ENCODE measurements at places on chromosomes 2 and 18.

- no peak for DNase-seq
Measured at GRCh38 chr2:127347734-127348392, 39.9 kb downstream of the MAP3K2 start.

DNA sequence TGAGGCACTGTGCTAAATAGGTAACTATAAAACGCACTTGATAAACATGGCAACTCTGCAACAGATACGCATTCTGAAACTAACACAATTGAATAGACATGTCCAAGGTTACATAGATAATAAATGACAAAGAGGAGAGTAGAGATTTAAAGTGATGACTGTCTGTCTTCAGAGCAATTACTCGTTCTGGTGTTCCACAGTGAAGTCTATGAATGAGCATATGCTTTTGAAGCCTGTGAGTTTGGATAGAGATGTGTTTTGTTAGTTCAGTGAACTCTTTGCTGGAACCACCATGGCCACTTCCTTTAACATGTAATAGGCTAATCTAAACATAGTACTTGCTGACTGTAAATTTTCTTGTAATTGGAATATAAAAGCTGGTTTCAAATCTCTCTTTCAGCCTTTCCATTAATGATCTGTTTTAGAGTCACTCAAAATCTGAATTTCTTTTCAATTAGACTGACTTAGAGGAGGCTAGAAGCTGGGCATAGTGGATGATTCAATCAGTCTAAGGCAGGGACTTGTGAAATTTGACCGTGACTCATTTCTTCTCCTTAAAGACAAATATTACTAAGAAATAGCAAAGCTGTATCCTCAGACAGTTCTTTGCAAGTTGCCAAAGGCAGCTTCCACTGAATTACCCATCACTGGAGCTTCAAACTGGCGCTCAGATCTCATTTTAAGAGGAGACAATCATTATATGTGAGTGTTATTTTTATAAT, 1130.1 kb upstream of the CELF4 start:
- DNase-seq, result no peak

- no peak for DNase-seq
Measured at GRCh38 chr18:32455361-32455760, 15.3 kb downstream of the GAREM1 start.

GRCh38 chr2:74006459-74006858, 21.7 kb downstream of the TET3 start:
- no peak for DNase-seq

DNA sequence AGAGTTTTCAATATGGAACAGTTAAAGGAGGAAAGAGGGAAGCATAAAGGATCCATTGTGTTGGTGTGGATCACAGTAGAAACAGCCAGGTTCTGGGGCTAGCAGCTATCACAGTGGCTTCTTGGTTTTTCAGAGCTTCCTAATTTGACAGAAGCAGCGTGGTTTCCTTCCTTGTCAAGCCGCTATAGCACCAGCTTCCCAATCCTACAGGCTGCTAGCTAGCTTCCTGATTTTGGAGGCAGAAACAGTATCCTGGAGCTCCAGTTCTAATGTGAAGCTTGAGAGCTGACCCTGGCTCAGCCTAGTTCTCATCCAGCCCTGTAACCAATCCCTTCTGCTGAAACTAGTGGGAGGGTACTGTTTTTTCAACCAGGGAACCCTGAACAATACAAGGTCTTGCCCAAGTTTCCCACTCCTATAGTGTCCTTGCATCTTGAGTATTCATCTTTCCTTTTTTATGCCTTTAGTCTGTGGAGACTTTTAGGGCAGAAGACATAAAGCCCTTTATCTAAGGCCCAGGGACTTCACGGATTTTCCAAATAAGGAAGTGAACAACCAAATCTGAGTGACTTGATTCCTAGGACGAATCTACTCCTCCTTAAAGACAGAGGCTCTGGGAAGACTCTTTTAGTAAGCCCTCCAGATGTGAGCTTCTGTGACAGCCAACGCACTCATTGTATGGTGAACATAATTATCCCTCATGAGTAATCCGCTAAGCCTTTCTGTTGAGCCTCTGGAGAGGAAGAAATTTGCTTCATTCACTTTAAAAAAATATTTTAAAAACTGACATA, 33.8 kb downstream of the CCDC93 start:
- DNase-seq, result no peak

GRCh38 chr2:126496493-126496892, 159.5 kb upstream of the GYPC start:
- DNase-seq, result no peak

- no peak for DNase-seq
Measured at GRCh38 chr2:174048243-174048642, 83.1 kb upstream of the SP3 start.

- no peak for DNase-seq
Measured at GRCh38 chr2:40741532-40741931, 289.6 kb upstream of the SLC8A1 start.

- DNase-seq, result no peak
Measured at GRCh38 chr2:175732531-175732930, 269.5 kb downstream of the LNPK start.

DNA sequence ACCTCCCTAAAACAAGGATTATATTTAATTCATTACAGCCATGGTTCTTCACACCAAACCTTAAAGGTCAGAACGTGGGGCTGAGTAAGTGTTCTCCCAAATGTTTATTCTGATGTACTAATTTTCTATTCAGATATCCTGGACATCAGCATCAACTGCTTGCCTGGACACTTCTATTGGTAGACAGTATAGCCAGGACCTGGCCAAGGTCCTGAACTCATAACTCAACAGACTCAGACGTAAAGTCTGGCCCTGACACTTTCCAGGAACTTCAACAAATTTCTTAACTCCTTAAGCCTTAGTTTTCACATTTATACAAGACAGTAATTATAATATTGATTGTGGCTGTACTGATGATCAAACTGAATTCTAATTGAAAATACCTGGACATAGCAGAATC, 89.1 kb downstream of the AKAIN1 start:
- no peak for DNase-seq

DNA sequence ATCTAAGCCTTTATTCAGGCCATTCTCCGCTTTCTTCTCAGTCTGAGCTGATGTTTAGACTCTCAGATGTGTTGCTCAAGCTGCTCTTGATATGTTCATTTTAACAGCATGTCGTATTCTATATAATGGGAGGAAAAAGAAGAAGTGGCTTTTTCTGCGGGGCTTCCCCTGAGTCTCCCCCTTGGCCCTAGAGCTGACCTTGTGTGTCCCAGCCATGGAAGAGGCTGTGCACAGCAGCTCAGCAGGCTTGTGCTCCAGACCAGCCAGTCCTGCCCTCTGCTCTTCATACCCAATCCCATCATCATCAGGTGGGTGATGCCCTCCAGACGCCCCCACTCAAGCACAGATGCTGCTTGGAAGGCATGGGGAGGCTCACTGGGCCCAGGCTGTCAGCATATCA, 155.1 kb upstream of the CELF4 start:
- DNase-seq, result no peak

DNA sequence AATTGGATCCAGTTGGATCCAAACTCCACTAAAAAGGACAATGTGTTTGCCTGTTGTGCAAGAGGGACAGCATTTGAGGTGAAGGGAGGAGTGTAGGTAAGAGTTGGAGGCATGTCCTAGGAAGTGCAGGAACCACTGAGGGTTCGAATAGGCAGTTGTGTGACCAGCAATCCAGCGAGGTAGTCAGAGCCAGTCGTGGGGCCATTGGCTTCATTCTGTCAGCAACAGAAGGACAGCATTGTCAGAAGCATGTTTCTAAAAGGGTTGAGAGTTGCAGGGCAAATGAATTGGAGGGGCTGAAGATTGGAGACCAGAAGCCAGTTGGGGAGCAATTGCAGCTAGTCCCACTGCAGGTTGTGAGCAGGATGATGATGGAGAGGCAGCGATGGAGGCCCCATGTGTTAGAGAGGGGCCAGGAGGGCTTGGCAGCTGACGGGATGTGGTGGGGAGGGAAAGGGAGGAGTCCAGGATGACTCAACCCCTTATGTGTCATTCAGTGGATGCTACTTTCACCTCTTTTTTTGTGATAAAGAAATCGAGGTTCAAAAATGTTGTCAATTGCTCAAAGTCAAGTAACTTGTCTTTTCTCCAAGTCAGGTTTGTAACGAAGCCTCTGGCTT, 96.7 kb upstream of the SIX3 start:
- DNase-seq, result no peak

- DNase-seq, result no peak
Measured at GRCh38 chr2:180597179-180597578, 383.2 kb upstream of the UBE2E3 start.

- no peak for DNase-seq
Measured at GRCh38 chr2:48345176-48345575, 184.8 kb upstream of the STON1 start.

DNA sequence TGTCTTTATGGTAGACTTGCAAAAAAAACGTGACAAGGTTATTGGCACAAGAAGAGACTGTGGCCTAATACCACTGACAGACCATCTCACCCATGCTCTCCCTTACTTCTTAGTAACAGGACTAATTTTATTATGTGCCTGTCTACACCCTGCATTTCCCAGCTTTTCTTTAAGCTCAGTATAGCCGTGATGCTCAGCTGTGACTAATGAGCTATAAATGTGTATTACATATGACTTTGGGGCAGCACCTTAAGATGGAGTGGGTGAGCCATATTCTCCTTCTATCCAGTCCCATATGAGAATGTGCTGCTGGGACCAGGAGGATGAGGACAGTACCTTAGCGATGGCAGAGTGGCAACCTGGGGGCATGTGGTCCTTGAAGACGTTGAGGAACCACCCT, 293.5 kb downstream of the RNF144A start:
- DNase-seq, result no peak

DNA sequence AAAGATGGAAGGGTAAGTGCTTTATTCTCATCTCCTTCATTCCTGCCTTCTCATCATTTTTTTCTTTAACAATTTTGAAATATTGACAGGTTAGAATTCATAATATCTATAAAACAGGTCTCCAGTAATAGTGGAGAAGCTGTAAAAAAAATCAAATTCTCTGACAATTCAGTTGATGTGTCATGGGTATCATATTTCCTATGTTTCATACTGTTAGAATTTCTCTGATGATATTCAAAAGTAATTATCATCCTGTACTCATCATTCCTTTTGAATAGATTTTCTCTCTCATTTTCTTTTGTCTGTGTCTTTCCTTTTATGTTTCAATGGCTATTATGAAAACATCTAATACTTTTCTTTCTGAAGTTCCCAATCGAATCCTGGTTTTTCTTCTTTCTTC, 97.7 kb downstream of the CPS1 start:
- DNase-seq, result no peak

DNA sequence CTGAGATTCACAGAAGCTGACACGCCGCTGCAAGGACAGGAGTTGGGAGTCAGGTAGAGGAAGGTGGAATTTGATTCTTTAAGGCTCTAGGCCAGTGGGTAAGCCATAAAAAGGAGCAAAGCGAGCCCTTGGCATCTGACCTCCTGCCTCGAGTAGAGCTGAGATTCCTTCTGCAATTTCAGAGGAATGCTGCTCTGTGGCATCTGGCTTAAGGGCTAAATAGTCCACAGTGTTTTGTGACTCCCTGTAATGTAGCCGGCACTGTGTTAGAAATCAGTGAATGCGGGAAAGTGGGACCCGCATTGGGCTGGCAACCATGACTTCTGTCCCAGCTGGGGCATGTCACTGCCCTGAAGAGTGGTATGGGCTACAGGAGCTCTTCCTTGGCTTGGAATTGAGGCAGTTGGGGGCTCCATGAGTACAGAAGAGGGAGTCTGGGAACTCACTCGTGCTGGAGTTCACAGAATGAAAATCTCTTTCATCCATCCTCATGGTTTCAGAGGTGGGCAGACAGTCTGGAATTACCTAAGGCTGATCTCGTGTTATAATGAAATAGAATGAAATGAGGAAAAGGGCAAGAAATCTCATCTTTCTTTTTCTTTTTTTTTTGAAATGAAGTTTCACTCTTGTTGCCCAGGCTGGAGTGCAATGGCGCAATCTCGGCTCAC, 12.7 kb upstream of the MYCN start:
- no peak for DNase-seq

GRCh38 chr2:120802867-120803484, 67.3 kb downstream of the GLI2 start:
- DNase-seq, result no peak

DNA sequence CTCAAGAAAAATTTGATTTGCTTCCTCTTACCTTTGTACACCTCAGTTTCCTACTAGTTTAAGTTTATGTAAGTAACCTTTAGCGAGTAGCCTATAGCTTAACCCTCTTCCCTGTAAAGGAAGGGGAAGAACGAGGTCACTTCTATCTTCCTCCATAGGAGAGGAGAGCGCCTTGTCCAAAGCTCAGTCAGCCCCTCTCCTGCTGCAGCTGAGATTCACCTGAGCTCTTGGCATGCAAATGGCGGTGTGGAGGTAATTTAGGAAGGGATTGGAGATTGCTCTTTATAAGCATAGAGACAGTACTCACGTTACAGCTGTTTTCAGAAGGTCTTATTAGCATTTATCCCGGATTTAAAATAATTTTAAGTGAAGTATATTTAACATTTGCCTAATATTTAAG, 27.8 kb upstream of the SERPINB12 start:
- DNase-seq, result no peak

DNA sequence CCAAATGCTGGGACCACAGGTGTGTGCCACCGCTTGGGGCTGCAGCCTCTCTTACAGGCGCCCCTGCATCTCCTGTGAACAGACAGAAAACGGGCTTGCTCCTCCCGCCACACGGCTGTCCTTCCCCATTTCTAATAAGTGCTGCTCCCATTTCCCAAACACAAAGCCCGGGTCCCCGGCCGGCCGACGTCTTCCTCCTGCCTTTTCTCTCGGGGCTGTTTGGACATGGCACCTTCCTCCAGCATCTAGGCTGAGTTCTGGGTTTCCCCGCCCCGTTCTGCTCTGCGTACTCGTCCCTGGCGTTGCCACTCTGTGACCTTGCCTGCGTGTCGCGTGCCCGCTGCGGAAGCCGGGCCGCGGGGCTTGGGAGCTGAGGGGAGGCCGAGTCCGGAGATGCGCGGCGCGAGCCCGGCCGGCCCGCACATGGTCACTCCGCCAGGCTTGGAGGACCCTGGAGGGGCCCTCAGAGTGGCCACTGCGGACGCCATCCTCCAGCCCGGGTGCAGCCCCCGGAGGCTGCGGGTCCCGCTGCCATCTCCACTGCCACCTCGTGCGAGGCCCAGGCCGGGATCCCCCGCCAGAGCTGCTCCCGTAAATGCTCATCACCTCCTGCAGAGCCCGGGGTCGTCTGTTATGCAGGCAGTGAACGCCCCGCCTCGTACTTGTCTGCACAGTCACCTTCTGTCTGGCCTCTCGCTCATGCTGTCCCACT, 26.3 kb downstream of the PRELID3A start:
- no peak for DNase-seq

GRCh38 chr18:47150029-47150823, at the start of gene HDHD2:
TSS of gene HDHD2 (minus strand) at chr18:47150500. CDS start at chr18:47136439, 14,061 bp downstream.
- peak; percentile 76 for DNase-seq

- no peak for DNase-seq
Measured at GRCh38 chr2:241203218-241204009, 14.9 kb downstream of the ANO7 start.

- DNase-seq, result no peak
Measured at GRCh38 chr2:28172114-28172898, 220.4 kb upstream of the FOSL2 start.

- no peak for DNase-seq
Measured at GRCh38 chr2:226581004-226581403, 218.6 kb downstream of the IRS1 start.

GRCh38 chr18:332007-332406, 64.2 kb upstream of the THOC1 start:
- DNase-seq, result no peak

- DNase-seq, result no peak
Measured at GRCh38 chr2:190929919-190930318, 49.3 kb downstream of the GLS start.

All from activated CD4-positive, alpha-beta T cell treated with anti-CD3 and anti-CD28 coated beads for 24 hours (primary cell).